ENCODE measurements at places on chromosomes 6 and 20.

GRCh38 chr6:143694013-143694412, 16.2 kb downstream of the PHACTR2 start:
- DNase-seq = no peak

DNA sequence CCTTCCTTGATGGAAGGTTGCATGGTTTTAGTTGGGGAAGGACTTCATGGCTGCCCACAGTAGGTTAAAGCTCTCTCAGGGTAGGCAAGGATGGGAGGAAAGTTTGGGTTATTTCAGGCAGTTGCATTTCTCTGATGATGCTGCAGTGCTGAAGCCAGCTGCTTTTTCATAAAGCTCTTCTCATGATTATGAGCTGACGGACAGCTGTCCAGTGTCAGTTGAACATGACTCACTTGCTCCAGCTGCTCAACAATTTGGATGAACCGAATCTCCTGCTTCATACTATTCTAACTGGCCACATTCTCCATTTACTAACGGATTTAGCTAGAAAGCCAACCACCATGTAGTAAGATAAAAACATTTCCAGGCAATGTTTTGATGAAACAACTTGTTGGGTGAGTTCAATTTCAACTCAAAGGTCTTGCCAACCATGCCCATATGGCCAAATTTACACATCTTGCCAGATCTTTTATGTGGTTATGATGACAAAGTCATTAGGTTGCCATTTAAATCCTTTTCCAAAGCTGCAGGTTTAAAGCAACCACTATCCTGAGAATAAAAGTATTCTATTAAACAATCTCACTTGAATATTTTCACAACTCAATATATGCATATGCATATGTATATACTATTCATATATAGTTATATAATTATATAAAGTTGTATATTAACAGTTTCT, 125.9 kb downstream of the HS3ST5 start:
- DNase-seq = no peak

DNA sequence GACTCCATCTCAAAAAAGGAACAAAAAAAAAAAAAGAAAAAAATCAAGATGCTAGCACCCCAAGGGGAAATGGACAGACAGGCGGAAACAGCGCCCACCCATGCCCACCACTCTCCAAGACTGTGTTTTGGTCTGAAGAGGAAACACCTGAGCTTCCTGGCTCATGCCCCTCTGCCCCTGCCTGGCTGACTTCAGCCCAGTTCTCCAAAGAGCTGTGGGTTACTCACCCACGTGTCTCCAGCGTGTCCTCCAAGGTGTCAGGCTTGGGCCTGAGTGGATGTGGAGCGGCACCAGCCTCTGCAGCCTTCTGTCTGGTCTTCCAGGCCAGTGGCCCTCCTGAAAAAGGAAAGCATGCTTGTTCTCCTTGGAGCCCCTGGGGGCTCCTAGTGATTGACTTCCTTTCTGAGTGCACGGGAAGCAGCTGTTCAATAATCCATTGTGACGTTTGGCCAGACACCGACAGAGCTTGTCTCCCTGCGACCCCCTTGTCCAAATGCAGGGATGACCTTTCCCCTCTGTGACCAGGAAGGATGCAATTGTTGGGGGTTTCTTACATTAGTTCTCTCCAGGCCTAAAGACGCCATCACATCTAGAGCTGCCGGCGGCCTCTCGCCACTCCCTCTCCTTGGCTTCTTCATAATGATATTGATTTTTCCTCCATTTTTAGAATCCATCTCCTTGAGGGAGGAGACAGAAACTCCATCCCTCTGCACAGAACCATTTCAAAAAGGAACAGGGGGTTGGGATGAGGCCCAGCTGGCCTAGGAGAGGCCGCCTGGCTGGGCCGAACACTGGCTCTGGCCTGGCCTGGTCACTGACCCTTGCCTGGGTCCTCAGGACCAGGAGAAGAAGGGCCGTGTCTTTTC, 58.4 kb downstream of the ADNP start:
- no peak for DNase-seq

- DNase-seq = no peak
Measured at GRCh38 chr20:35828916-35829315, 57.1 kb downstream of the PHF20 start.

DNA sequence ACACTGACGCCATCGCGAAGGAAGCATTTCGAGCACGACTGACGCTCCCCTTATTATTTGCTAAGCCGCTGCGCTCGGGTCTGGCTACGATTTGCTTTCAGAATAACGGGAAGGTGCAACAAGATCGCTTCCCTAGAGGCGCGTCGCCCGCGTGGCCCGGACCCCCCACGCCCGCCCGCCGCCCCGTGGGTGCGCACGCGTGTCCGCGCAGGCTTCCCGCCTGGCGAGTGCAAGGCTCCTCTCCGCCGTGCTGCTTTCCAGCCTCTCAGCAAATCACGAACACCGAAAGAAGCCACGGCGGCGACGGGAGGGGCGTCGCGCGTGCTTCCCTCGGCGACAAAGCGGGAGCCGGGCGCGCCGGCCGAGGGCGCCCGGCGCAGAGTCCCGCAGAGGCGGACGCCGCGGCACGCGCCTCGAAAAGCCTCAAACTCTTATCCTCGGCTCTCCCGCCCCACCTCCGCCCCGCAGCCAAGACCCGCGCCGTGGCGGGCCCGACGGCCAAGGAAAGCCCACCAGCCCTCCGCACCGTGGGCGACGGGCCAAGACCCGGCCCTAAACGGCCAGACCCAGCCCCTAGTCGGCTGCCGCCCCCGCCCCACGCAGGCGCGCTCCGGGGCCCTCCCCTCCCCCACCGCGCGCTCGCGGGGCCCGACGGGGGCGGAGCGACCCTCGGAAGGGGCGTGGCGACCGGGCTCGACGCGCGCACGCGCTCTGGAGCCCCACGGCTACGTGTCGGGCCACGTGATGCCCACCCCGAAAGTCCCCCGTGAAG, 987 bp upstream of the QKI start:
- peak; percentile 92 for DNase-seq

GRCh38 chr6:158817728-158818580, 1.2 kb downstream of the EZR start:
- DNase-seq = peak; percentile 84

GRCh38 chr20:40813029-40813431, 124.0 kb upstream of the MAFB start:
- no peak for DNase-seq

- no peak for DNase-seq
Measured at GRCh38 chr20:59016795-59017492, 2.3 kb upstream of the TUBB1 start.

- DNase-seq = no peak
Measured at GRCh38 chr20:37288091-37288490, 1.4 kb upstream of the MANBAL start.

- DNase-seq = peak; percentile 92
Measured at GRCh38 chr6:28252009-28252975, at the start of gene ZKSCAN4. Gene ZKSCAN4 (minus strand): TSS chr6:28252269. CDS start chr6:28251980, 289 bp downstream.

DNA sequence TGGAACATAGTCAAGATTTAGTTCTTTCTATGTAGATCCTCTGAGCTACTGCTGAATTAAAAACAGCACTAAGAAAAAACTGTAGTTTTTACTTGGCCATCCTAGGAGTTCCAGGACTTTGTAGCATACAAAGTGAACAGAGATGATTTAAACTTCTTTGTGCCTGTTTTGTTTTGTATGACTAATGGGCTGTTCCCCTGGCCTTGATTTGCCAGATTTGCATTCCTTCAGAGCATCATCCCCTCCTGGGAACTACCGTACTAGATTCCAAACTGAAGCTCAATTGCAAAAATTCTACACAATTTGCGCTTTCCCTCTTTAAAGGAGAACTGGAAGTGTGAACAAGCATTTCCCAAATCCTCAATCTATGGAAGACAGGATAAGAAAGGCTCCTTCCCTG, 23.1 kb downstream of the ACOT13 start:
- no peak for DNase-seq

- peak; percentile 66 for DNase-seq
Measured at GRCh38 chr6:88870717-88871330, 92.6 kb downstream of the RNGTT start.

GRCh38 chr6:27672113-27672799, 199.4 kb upstream of the ZNF184 start:
- peak; percentile 73 for DNase-seq

- no peak for DNase-seq
Measured at GRCh38 chr6:11983306-11983705, 28.8 kb upstream of the HIVEP1 start.

GRCh38 chr6:95923518-95923917, 92.3 kb upstream of the FUT9 start:
- DNase-seq = no peak

- peak; percentile 79 for DNase-seq
Measured at GRCh38 chr6:33276864-33277662, at the start of gene B3GALT4. Gene B3GALT4 (plus strand): TSS chr6:33277123. CDS start chr6:33277420, 297 bp downstream.

GRCh38 chr6:6783721-6784120, 195.2 kb downstream of the LY86 start:
- peak; percentile 43 for DNase-seq

Measured in astrocyte of the spinal cord (primary cell).